Activated T-cell treated with anti-CD3 and anti-CD28 coated beads, Interleukin-2, amount 50 U/mL, for 72 hours (primary cell): ENCODE measurements at places on chromosomes 2 and 18. TPM values are rescaled to one million over a fixed set of nuclear protein-coding genes. Genes with fewer than 3 reads are reported as not detected.
A peak's percentile ranks its signal among the peaks of the same experiment; 100 is the strongest.

GRCh38 chr18:9710037-9710436, 1.9 kb downstream of the RAB31 start:
- no peak for DNase-seq
- peaks cover 40% of the 10 kb centered on the region for H3K4me1 ChIP-seq
- no peak overlapping the region for H3K27ac ChIP-seq
- H3K4me3 ChIP-seq: peak overlapping the region; percentile 91
- peaks cover 87% of the 10 kb centered on the region for H3K27me3 ChIP-seq

DNA sequence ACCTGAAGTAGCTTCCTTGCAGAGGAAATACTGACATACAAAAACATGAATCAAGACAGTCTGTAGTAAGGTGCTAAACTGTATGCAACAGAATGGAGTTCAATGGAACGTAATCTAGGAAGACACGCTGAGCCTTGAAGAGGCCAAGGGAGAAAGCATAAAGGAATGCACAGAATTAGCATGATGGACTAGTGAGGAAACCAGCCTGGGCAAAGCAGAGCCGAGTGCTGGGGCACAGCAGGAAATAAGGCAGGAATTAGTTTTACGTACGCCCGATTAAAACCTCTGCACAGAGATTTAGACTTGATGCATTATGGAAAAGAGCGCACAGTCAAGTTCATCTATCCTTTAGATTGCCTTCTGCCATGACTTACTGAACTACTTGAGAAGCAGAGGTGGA, 200.3 kb downstream of the DLGAP1 start:
- no peaks in the 10 kb centered on the region for H3K36me3 ChIP-seq
- no peak overlapping the region for H3K27ac ChIP-seq

- no peaks in the 10 kb centered on the region for H3K36me3 ChIP-seq
- no peaks in the 10 kb centered on the region for H3K4me1 ChIP-seq
- no peak overlapping the region for H3K27ac ChIP-seq
- peaks cover 10% of the 10 kb centered on the region for H3K27me3 ChIP-seq
- no peak overlapping the region for H3K4me3 ChIP-seq
- DNase-seq: no peak
These were observed 397.7 kb downstream of the TRIB2 start for GRCh38 chr2:13114391-13114790.

DNA sequence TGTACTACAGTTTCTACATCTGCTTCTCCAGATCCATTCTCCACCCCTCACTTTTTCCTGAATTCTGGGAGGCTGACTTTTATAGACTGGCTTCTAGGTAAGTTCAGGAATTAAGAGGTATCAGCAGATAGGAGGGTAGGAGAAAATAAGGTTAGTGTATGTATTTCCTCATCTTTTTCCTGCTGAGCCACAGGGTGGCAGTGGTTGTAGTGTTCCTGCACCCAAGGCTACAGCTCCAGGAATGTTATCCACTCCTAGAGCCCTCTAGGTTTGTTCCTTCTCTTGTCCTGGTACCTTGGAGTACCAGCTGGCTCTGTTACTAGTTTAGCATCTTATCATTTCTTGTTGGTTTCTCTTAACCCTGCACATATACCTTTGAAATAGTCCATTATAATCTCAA, 40.7 kb upstream of the C2orf66 start:
- no peak for DNase-seq
- H3K27ac ChIP-seq: no peak overlapping the region
- no peaks in the 10 kb centered on the region for H3K27me3 ChIP-seq
- H3K4me1 ChIP-seq: peaks cover 6% of the 10 kb centered on the region

DNA sequence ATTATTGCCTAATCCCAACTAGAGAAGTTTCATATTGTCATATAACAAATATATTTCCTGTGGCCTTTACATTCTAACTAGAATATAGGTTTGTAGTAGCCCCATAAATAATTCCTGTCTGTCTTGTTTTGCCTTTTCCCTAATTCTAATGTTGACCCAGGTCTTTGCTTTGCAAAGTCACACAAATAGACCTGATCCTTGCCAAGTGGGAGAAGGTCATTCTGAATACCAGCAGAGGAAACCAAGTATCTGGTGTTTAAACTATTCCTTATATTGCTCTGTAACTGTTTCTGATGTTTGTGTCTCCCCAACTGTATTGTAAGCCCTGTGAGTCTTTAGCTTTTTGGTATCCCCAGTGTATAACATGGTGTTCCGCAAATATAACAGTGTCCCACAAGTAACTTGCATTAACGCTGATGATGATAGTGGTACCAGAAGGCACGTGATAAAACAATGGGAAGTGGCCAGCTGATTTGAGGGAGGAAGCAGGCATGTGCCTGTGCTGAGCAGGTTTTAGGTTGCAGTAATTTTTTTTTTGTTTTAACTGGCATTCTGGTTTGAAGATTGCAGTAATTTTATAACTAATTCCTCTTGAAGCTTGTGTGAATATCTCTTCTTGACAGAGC, 11.1 kb downstream of the HADHB start:
- no peak overlapping the region for H3K27ac ChIP-seq
- no peak for DNase-seq
- peaks cover 1% of the 10 kb centered on the region for H3K36me3 ChIP-seq
- H3K4me1 ChIP-seq: peaks cover 26% of the 10 kb centered on the region
- H3K27me3 ChIP-seq: no peaks in the 10 kb centered on the region

- no peak overlapping the region for H3K4me3 ChIP-seq
- no peak overlapping the region for H3K27ac ChIP-seq
- H3K36me3 ChIP-seq: no peaks in the 10 kb centered on the region
- peaks cover 15% of the 10 kb centered on the region for H3K4me1 ChIP-seq
- DNase-seq: no peak
These were observed 12.8 kb downstream of the ASIC4 start for GRCh38 chr2:219527076-219527394.

DNA sequence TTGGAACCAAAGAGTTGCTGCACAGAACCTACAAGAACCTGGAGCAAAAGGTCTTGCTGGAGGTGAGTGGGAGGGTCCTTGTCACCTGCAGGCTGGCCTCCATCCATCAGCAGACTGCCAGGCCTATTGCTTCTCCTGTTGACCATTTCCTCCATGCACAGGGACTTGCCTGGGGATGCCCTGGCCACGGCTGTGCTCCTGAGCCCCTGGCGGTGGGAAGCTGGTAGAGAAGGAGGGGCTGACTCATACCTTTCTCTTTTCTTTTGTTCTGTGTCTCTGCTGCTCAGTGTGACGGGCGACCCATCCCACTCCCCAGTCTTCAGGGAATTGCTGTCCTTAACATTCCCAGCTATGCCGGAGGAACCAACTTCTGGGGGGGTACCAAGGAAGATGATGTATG, 102.6 kb downstream of the DGKD start:
- peaks cover 9% of the 10 kb centered on the region for H3K36me3 ChIP-seq
- H3K4me3 ChIP-seq: no peak overlapping the region
- DNase-seq: no peak
- no peaks in the 10 kb centered on the region for H3K27me3 ChIP-seq
- H3K4me1 ChIP-seq: no peaks in the 10 kb centered on the region

GRCh38 chr2:205180730-205181129, 501.6 kb upstream of the NRP2 start:
- no peaks in the 10 kb centered on the region for H3K27me3 ChIP-seq
- no peaks in the 10 kb centered on the region for H3K36me3 ChIP-seq

DNA sequence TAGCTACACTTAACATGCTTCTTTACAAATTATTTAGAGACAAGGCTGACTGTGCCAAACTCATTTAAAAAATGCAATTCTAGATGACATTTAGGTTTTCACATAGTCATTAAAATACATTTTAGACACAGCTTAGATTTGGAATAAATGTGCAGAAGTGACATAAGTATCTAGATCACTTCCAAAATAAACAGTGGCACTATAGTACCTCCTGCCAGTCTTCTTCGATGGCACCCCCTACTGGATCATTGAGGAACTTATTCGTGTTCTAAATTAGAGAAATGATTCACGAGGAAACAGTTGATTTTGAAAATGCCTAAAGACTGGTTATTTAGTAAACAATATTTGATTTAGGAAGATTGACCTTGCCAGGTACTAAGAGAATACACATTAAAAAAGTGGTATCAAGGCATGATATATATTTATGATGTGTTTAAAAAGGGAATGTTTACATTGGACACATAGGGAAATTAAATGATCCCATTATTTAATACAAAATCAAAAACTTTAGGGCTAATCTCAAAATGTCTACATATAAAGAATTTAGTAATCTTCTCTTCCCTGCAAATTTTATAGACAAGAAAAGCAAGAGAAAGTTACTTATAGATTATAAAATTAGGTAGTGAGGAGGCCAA, 323.9 kb downstream of the XIRP2 start:
- no peak overlapping the region for H3K4me3 ChIP-seq
- H3K27me3 ChIP-seq: no peaks in the 10 kb centered on the region
- DNase-seq: peak; percentile 33

DNA sequence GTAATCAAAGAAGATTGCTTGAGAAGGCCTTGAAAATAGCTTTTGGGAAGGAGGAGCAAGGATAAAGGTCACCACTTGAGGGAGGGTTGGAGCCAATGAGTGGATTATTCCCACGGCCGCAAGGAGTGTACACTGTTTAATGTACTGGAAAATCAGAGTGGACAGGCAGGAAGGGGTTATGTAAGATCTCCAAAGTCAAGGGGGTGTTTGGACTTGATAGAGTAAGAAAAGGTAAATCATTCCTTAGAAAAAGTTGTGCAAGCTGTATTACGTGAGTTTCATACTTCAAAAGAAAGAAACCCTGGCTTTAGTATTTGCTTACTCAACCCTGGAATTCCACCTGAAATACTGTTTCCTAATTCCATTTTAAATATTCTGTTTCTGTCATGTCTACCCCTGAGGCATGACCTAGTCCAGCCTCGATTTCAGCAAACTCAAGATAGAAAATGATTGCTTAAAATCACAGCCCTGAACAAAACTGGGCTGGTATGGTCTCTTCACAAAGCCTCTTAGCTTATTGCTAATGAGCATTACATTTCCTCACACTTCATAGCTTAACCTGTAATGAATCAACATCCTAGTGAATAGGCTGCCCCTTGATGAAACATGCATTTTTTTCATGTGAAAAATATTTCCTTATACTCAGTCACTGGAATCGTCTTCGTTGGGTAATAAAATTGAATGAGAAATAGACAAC, 1.1 kb downstream of the MREG start:
- no peak for DNase-seq
- H3K27me3 ChIP-seq: no peaks in the 10 kb centered on the region
- peak overlapping the region; percentile 96 for H3K4me3 ChIP-seq
- H3K36me3 ChIP-seq: no peaks in the 10 kb centered on the region
- H3K27ac ChIP-seq: peak overlapping the region; percentile 13

- H3K36me3 ChIP-seq: peaks cover 2% of the 10 kb centered on the region
- H3K4me1 ChIP-seq: no peaks in the 10 kb centered on the region
- H3K4me3 ChIP-seq: no peak overlapping the region
- no peak overlapping the region for H3K27ac ChIP-seq
These were observed 122.7 kb upstream of the RIOK3 start for GRCh38 chr18:23330423-23330822.

- DNase-seq: no peak
- H3K36me3 ChIP-seq: peaks cover 1% of the 10 kb centered on the region
- peaks cover 28% of the 10 kb centered on the region for H3K4me1 ChIP-seq
- peak overlapping the region; percentile 66 for H3K27ac ChIP-seq
- H3K27me3 ChIP-seq: peaks cover 83% of the 10 kb centered on the region
These were observed 8.4 kb upstream of the POU3F3 start for GRCh38 chr2:104845552-104845931.

- H3K36me3 ChIP-seq: no peaks in the 10 kb centered on the region
- no peaks in the 10 kb centered on the region for H3K27me3 ChIP-seq
- H3K27ac ChIP-seq: peak overlapping the region; percentile 4
- DNase-seq: peak; percentile 38
- H3K4me1 ChIP-seq: peaks cover 21% of the 10 kb centered on the region
These were observed 110.5 kb downstream of the TCF4 start for GRCh38 chr18:55477499-55477859.

- no peak overlapping the region for H3K4me3 ChIP-seq
- H3K27ac ChIP-seq: no peak overlapping the region
- H3K36me3 ChIP-seq: no peaks in the 10 kb centered on the region
- DNase-seq: no peak
- H3K4me1 ChIP-seq: peaks cover 6% of the 10 kb centered on the region
These were observed 81.6 kb downstream of the HS6ST1 start for GRCh38 chr2:128237081-128237534.

- H3K4me3 ChIP-seq: no peak overlapping the region
- H3K27ac ChIP-seq: no peak overlapping the region
- no peaks in the 10 kb centered on the region for H3K36me3 ChIP-seq
- no peaks in the 10 kb centered on the region for H3K27me3 ChIP-seq
- DNase-seq: no peak
These were observed 147.9 kb upstream of the MYO3B start for GRCh38 chr2:170030040-170030439.

GRCh38 chr2:65944213-65944612, 490.7 kb upstream of the MEIS1 start:
- DNase-seq: no peak
- no peaks in the 10 kb centered on the region for H3K36me3 ChIP-seq
- H3K27me3 ChIP-seq: peaks cover 6% of the 10 kb centered on the region
- no peaks in the 10 kb centered on the region for H3K4me1 ChIP-seq
- H3K4me3 ChIP-seq: no peak overlapping the region

GRCh38 chr2:124683536-124684428, 658.7 kb downstream of the CNTNAP5 start:
- no peak for DNase-seq
- no peaks in the 10 kb centered on the region for H3K4me1 ChIP-seq

GRCh38 chr2:127676906-127677305, 1.6 kb upstream of the LIMS2 start:
- DNase-seq: no peak
- H3K27ac ChIP-seq: no peak overlapping the region

DNA sequence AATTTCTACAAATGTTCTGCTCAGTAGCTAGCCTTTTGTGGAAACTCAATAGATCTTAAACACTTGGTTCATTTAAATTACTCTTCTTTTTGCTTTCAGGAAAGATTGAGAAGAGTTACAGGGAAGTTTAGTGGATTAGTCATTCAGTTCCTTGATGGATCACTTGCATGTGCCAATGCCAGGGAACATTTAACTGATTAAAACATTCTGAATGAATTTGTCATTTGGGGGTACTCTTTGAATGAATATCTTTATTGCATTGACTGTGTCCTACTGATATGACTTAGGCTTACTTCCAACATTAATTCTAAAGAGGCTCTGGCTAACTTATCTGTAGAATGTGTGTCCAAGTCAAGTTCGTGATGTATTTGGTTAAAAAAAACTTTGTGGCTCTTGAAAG, 199.8 kb downstream of the PLCL1 start:
- DNase-seq: no peak
- H3K4me3 ChIP-seq: peak overlapping the region; percentile 22
- no peaks in the 10 kb centered on the region for H3K27me3 ChIP-seq
- H3K36me3 ChIP-seq: peaks cover 4% of the 10 kb centered on the region
- H3K27ac ChIP-seq: peak overlapping the region; percentile 75

MDH1B gene
- total RNA-seq: 0.96 TPM

VIT gene
- total RNA-seq: not detected

CD8B gene
- total RNA-seq: 79.3 TPM

PLEKHH2 gene
- 4.5 TPM for total RNA-seq

PPP4R1 gene
- total RNA-seq: 17.5 TPM

ANKRD30B gene
- total RNA-seq: not detected

IL37 gene
- not detected for total RNA-seq

GREB1 gene
- 2.2 TPM for total RNA-seq

BBS5 gene
- total RNA-seq: 3.5 TPM

ZNF521 gene
- total RNA-seq: not detected

DYSF gene
- 1.6 TPM for total RNA-seq

UGT1A10 gene
- not detected for total RNA-seq

ABCG5 gene
- not detected for total RNA-seq
